ENCODE measurements at places on chromosomes 2 and 18.

GRCh38 chr2:216905649-216906329 is 45.9 kb upstream of the TNP1 start:
- DNase-seq = no peak

DNA sequence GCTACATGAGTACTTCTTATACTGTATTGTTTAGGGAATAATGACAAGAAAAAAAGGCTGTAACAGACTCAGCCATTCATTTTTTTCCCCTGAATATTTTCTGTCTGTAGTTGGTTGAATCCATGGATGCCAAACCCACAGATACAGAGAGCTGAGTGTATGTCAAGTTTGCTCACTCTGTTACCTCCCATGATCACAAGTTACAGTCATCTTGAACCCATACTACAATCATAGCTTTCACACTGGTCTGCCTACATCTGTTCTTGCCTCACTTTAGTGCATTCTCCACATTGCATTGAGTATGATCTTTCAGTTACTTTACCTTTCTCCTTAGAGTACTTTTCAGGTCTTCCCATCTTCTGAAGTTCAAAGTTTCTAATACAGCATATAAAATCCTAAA is 94.0 kb downstream of the BIRC6 start:
- DNase-seq = no peak

DNA sequence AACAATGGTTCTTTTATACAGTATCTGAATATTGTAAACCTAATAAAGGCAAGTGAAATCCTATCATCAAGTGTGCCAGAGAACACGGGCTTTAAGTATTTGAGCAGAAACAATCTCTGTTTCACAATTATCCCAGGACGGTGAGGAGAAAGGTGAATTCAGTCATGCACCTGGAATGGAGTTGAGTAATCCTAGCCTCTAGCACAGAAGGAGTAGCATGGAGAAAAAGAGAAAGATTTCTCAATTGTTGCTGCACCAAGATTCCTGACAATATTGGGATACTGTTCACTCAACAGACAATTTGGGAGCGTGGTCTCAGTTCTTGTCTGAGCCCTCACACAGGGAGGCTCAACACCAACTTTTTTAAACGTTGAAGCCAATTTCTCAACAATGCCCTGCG is 510.6 kb downstream of the SOX11 start:
- no peak for DNase-seq

- DNase-seq = no peak
Measured at GRCh38 chr2:18290386-18290785, 270.1 kb downstream of the RDH14 start.

DNA sequence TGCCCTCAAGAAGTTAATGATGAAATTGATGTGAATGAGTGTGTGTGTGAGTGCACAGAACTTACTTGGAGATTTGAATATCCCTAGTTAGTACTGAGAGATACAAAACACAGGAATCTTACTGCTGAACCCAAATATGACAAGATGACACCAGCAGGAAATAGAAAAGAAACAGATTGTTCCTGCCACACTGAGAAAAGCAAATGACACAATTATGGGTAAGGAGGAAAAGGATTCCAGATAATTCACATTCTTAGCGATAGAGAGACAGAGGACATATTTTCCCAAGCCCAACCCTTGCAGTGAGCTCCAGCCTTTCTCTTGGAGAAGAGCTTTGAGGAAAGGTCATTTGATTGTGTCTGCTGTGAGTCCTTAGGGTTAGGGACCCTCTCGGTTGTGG is 105.7 kb upstream of the SMIM21 start:
- no peak for DNase-seq

GRCh38 chr2:30670453-30670852 is 136.8 kb downstream of the CAPN13 start:
- DNase-seq = no peak

GRCh38 chr2:205722283-205722918 is 40.1 kb downstream of the NRP2 start:
- no peak for DNase-seq

DNA sequence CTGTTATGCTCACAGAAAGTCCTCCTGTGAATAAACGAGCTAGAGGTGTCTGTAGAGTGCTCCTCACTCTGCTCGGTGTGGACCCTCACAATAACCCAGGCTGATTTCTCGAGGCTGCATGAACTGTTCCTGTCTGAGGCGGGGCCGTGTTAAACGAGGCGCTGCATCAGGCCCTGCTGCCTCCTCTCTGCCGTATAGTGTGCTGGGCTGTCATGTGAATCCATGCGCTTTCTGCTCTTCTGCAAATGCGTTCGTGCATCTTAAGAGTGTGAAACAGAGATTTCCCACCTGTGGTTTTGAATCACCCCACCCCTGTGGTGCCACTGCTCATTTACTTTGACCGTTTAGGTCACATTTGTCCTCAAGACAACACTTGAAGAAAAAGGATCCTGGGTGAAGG is 26.2 kb downstream of the TRAF3IP1 start:
- DNase-seq = no peak

DNA sequence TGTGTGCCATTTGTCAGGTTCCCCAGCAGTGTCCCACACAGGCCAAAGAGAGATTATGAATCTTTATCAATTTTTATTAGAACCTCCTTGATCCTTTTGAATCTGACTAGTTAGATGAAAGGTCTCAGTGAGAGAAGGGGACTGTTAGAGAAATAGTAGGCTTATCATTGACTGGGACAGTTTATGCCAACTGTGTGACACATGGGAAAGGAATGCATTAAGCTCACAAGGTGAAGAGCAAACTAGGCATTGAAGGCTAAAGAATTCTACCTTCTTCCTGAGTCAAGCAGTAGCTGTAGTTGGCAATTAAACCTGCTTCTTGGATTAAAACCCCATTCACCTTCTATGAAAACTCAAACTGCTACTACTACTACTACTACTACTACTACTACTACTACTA is 389.6 kb upstream of the CDH19 start:
- no peak for DNase-seq

DNA sequence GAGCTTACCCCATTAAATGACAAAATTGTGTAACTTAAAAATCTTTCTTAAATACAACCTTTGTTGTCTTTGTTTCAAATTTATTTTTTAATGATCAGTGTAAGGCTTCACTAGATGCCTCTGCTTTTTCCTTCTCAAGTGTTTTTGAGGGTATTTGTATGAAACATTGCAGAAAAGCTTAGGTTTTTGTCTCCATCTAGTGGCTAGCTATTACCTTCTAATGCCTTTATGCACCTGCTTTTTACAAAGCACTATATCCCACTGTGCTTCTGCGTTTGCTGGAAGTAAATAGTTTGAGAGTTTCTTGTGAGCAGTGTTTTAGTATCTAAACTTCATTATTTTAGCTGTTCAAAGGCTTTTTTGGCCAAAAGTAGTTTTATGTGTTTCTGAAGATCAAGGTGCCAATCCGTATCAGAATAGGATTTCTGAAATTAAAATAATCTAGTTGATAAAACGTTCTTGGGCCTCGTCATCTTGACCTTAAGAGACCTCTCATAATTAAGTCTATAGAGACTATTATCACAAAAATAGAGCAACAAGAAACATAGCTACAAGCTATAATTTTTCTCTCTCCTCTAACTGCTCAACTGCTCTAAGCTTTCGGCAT is 47.0 kb downstream of the IWS1 start:
- DNase-seq = peak; percentile 46

DNA sequence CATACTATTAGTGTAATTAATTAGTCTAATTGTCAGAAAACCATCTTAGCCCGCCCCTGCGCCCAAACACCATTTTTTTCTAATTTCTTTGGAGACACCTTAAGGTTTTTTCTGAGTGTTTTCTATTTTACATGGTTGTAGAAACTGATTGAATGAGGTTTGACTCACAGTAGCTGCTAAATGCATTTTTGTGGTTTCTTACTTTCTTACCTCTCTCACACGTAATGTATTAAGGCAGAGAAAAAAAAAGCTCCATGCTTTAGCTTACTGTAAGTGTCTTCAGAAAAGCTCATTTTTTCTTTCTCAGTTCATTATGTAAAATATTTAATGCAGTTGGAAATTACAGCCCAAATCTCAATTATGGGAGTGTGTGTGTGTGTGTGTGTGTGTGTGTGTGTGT is 548.5 kb upstream of the LRRTM4 start:
- DNase-seq = no peak

GRCh38 chr18:22423878-22424564 is 6.3 kb upstream of the CTAGE1 start:
- no peak for DNase-seq

DNA sequence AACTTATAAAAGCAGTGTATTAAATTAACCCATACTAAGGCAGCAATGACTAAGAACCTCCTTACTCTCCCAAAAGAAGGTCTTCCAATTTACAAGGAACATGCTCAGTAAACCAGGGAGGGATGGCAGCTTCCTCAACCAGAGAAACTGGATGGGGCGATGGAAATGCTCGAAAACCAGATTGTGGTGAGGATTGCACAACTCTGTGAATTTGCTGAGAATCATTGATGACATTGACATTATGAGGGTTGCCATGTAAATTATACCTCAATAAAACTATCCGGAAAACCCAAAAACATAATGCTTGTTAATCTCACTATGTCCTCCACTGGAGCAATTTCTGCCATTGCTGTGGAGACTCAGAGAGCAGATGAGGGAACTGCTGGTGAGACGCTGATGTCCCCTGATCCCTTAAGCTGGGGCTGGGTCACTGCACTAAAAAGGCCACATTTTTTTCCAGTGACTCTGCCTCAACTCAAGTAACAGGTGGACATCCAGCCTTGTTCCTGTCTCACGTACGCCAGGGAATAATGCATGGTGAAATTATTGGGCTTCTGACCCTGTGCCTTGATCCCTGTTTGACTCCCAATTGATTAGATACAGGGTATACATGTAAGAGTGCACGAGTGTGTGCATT is 288.3 kb downstream of the CYP26B1 start:
- DNase-seq = no peak

DNA sequence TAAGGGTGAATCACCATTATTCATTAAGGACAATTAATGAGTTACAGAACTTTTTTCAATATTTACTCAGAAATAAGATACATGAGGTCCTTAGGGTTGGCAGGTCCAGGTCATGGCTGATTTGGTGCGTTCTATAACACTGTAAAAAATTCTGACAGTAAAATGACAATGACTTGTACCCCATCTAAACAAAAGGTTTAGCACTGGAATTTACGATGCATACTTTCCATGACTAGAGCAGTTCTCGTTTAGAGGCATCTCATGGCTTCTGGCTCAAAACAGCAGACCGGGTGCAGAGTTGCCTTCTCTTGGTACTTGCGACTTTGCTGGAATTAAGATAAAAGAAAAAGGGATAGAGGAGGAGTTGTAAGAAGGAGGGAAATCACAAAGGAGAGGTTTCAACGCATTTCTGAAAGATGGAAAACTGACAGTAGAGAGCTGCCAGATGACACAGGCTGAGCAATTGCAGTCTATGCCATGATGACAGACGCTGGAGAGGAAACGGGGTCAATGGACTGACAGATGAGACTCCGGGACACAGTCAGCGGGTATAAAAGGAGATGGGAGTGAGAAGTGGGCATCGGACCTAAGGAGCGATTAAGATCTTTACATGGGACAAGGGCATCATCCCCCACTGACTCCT is 4.1 kb upstream of the CYS1 start:
- DNase-seq = no peak

DNA sequence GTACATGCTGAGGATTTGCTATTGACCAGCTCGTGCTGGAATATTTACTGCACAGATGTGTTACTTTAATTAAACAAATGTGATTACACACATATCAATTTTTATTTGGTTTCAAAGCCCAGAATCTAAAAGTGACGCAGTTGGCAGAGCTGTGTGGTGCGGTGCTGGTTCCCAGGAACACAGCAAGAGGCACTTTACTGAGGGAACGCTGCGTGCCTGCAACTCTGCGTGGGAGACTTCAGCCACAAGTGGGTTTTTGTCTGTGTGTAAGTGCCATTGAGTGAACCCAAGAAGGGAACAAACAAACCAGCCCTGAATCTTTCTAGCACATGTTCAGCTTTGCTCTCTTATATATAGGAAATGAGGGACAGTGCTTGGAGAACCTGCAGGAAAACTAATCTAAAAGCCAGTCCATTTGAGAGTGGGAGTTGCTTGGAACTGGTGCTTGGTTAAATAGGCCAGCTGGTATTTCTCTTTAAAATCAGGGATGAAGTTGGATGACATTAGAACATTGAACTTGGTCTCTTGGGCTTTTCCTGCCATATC is 196.6 kb upstream of the CELF4 start:
- no peak for DNase-seq

- DNase-seq = no peak
Measured at GRCh38 chr18:78740876-78741275, 238.7 kb upstream of the SALL3 start.

DNA sequence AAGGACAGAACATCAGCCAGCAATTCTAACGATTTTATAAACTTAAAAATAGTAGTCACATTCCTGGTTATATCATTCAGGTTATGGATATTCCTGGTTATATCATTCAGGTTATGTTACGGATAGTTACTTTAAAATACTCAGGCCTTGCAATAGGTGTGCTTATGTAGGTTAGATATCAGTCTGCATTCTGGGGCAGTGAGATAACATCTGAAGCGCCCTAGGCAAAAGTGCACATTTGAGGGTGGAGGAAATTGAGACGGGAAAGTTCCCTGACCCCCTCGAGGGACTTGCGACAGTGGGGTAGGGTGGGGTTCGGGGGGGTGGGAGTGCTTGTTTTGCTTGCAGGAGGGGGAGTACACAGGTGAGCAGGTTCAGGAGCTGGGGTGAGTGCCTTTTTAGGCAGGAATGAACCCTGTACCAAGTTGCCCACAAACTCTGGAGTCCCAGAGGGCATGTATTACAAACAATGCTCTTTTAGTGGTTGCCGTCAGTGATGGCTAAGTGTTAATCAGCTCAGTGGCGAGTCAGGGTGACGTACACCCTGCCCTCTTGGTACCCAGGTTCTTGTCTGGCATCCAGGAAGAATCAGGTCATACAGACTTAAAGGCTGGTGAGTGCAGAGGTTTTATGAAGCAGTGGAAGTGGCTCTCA is 31.8 kb downstream of the CREG2 start:
- no peak for DNase-seq

DNA sequence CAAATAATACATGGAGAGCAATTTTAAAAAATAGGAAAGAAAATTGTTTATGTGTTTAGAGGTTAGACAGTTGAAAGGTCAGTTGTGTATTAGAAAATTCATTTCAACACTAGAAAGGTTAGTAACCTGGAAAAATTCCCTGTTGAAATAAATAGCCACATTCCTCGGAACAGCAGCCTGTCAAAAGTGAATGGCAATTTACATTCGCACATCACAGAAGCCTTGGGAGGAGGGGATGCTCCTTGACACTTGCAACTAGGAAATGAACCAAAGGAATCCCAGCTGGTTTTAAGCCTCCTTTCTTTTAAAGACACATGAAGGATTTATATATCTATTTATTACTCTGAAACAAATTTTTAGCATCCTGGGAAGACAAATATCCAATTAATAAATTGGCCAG is 653.5 kb upstream of the LRRTM4 start:
- DNase-seq = no peak
